Forelimb muscle (tissue), 1 donor: ENCODE measurements at places on chromosomes 3 and 15.

DNA sequence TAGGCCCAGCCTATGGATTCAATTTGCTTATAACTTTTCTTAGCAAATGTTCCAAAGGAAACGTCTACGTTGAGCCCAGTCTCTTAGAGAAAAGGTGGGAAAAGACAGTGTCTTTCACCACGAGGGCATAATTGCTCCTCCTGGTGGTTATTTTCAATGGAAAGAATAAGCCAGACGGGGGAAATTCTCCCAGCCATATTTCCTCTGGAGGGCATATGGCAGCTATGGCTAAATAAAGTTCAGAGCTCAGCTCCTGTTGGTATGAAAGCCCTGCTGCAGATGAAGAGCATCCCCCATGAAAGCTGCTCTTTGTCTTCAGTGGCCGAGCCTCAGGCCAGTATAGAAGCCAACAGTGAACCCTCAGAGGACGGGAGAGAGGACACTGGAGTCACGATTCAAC lies 297.9 kb downstream of the RYR3 start:
- DNase-seq = no peak

DNA sequence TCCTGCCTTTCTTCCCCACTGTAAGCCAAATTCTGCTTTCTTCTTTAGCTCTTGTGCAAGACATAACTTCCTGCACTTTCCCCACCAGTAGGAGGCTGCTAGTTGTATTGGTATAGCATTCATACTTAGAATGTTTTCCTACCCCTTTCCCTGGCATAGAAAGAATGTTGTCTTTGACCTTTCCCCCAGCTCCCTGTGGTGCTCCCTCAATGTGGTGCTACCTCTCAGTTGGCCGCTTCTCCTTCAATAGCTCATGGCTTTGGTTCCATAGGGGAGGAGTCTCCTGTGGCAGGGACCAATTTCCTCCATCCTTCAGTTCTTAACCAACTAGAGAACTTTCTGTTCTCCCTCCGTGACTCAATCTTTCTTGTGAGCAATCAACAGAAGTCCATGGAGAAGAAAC lies 67.5 kb upstream of the AKAP13 start:
- DNase-seq = no peak

DNA sequence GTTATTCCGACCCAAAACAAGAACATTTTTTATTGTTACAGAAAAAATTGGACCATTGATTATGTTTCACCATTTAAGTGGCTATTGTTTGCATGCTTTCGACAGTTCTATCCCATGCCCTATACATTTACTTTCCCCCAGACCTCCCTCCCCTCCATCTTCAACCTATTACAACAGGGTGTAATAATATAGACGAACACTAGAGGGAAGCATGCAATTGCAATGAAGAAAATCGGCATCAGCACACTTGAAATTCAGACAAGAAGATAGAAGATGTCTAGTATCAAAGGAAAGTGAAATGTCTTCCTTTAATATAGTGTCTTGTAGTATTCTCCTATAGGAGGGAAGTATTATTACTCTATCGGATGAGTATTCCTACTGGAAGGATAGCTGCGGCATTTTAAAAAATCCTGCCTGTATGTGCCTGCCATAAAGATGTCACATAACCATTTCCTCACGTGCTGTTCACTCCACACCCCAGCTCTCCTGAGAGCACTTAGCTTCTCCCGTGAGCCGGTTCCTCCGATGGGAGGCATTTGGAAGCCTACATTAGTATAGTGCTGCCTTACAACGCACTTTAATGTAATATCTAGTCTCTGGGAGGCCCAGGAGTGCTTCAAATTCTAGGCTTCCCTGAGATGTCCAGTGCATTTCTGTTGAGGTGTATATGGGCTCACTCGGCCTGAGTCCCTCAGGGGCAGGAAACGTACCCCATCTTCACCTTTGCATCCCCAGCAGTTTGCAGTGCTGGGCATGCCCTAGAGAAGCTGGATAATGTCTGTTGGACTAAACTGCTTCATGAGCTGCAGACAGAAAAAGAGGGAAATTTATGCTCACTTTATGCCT lies 17.8 kb upstream of the ERICH6 start:
- DNase-seq = peak; percentile 54

DNA sequence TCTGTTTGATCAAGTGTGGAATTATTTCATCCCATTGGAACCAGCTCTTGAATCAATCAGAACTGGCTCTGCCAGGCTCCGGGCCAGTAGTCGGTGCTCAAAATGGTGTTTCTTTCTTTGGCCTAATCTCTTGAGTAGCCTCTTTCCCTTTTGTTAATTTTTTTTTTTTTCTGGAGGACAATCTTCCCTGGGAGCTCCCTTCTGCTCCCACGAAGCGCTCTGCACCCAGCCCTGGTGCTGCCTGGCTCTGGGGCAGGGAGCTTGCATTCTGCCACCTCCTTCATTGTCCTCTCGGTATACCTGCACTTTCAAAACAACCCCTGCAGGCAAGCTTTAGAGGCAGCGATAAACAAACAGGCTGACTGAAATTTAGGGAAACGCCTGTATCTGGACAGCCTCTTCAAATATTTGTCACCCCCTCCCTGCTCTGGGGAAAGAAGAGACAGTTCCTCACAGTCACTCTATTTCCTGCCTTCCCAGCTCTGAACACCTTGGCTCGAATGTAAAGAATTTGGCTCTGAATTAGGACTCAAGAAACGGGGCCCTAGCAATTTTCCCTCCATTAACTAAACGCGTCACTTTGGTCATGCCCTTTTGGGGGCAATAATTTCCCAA lies 1.1 kb upstream of the THSD4 start:
- DNase-seq = no peak

GRCh38 chr3:184968115-184968514 lies 156.1 kb downstream of the VPS8 start:
- DNase-seq = no peak

- DNase-seq = no peak
These were observed 8.1 kb upstream of the APOD start for GRCh38 chr3:195591852-195592251.

DNA sequence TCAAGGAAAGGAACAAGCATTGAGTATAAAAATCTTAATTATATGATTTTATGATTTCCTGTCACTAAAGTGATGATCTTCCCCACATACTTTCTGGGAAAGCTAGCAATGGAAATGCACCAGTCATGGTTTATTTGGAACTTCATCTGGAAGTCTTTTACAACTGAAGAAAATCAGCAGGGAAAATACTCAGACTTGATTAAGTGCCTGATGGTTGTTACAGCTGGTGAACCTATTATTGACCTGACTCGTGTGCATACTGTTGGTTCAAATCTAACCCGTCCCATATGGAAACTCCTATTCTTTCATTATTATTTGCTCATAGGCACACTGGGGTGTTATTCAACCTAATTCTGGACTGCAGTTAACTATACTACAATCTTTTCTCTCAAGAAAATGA lies 701.8 kb upstream of the CCDC54 start:
- peak; percentile 16 for DNase-seq

DNA sequence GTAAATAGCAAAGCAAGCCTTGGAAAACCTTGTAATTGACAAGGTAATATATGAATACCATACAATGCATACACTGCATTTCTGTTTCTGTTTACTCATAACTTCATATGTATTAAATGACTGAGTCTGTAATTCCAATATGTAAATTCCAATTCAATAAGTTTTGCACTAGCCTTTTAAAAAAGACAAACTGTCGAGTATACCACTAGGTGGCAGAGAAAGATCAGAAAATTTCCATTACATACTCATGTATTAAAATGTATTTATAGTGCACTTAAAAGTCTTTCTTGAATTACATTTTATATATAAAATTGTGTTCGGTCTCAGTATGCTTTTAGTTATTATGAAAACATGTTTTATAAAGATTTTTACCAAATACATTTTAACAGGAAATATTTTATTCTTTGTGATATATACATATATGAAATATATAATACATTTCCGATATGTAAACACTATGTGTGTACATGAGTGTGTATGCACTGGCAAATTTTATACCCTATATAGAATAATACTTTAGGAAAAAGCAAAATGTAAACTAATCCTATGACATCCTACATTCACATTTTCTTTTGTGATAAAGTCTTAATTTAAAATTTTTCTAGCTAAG lies 216.8 kb downstream of the VGLL3 start:
- no peak for DNase-seq

GRCh38 chr3:42653560-42654330 lies at the start of gene ZBTB47:
ZBTB47 (plus strand) TSS chr3:42653697; CDS start chr3:42658356, 4,659 bp downstream.
- DNase-seq = no peak

- DNase-seq = no peak
These were observed 237.5 kb downstream of the UBE2E2 start for GRCh38 chr3:23440416-23441294.

DNA sequence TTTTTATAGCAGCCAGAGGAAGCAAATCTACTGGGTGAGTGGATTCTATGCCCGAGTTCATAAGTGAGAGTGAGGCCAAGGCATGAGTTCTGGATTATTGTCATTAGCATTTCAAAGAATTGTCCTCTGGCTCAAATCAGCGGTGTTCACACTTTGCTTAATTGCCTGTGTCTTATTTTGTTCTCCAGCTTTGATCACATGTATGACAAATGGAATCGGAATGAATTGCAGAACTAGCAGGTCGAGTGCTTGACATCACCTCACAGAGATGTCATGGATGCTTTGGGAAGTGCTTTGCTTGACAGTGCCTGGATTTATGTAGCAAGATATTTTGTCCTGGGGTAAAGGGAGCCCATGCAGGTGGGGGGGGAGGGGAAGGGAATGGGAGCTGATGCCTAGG lies 68.0 kb downstream of the SH3GL3 start:
- no peak for DNase-seq

GRCh38 chr3:149575961-149576564 lies 81.8 kb downstream of the WWTR1 start:
- DNase-seq = no peak

- DNase-seq = no peak
These were observed 14.0 kb downstream of the CAPN3 start for GRCh38 chr15:42373274-42373673.

- DNase-seq = no peak
These were observed 188.5 kb upstream of the RBMS3 start for GRCh38 chr3:29092348-29092747.

DNA sequence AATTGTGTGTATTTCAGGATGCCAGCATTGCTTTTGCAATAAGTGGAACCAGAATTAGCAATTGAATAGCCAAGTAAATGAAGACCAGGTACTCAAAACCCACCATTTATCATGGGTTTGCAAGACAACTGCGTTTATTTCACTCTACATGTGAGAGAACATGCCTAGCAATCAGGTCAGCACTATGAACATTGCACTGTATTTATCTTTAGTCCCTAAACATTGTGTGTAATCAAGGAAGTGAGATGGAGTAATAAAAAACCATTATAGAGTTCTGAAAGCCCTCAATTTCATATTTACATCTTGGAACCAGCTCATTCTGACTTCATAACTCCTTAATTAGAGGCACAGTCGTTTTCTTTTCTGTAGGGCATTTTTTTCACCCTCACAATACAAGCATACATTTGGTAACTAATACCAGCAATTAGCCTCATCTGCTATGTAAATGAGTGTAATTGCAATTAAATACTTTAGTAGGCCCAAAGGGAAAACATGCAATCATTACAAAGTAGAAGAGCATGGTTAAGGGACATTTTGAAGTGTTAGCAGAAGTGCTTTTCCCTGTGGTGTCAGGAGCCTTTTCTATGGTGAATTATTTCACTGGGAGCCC lies 153.1 kb upstream of the DPH6 start:
- DNase-seq = no peak

- no peak for DNase-seq
These were observed 48.3 kb upstream of the B3GALNT1 start for GRCh38 chr3:161153480-161153879.

DNA sequence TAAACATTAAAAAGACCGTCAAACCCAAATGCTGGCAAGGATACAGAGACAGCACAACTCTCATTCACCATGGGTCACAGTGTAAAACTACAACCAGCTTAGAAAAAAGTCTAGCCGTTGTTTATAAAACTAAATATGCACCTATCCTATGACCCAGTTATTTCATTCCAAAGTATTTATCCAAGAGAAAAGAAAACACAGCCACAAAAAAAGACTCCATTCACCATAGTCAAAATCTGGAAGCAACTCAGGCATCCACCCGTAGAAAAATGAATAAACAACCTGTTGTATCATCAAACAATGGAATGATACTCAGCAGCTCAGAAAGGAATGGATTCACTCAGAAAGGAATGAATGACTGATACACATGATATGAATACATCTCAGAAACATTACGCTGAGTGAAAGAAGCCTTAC lies 28.6 kb downstream of the PLD1 start:
- no peak for DNase-seq

- no peak for DNase-seq
These were observed 75.7 kb downstream of the LRRK1 start for GRCh38 chr15:100994597-100995446.

DNA sequence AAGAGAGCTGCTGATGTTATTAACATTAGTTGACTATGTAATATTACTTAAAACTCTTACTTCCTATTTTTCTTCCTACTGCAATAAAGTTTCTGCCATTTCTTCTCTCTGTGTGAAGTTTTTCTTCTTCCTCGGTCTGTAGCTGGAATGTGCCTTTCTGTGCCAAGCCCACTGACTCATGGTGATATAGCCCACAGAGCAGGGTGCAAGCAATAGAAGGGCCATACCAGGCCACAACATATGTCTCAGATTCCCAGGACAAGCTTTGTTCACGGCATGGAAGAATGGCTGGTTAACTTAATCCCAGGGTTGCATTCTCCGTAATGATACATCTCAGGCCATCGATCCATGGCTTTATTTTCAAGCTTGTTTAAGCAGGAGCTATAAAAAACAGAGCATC lies 815.3 kb downstream of the TUSC7 start:
- no peak for DNase-seq

DNA sequence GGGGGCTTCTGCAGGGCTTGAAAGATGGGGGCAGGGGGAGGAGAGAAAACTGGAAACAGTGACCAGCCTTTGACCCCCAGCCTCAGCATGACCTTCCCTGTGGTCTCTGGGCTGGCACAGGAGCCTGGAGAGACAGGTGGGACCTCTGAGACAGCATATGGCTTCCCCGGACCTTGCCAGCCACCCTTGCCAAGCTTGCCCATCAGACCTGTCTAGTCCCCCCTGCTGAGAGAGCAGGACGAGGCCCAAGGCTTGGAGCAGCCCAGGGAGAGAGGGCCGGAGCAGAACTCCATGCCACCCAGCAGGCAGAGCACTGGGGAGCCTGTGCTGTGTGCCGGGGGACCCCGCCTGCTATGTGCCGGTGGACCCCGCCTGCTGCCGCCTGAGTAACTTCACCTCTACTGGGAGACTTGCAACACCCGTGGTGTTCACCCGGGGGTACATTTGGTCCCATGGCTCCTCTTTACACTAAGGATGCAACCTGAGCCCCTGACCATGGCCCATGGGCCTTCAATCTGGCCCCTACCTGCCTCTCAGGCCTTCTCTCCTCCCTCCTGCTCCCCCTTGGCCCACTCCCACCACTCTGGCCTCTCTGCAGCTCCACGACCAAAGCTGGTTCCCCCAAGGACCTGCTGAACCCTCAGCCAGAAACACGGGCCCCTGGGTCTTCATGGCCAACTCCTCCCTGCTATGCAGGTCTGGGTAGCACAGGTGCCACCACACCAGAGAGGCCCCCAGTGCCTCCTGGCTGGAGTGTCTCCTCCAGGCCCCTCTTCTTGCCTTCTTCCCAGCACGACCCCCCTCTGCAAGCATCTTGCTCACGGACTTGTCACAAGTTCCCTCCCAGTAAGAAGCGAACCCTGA lies 21.1 kb upstream of the SLC41A3 start:
- DNase-seq = no peak
